Left colon (tissue), 2 donors: ENCODE measurements at places on chromosomes 5 and 9.
A peak's percentile ranks its signal among the peaks of the same experiment; 100 is the strongest.

- DNase-seq, result no peak
Measured at GRCh38 chr9:106620866-106621265, 242.1 kb upstream of the ZNF462 start.

- no peak for DNase-seq
Measured at GRCh38 chr5:6904860-6905259, 191.6 kb downstream of the TENT4A start.

DNA sequence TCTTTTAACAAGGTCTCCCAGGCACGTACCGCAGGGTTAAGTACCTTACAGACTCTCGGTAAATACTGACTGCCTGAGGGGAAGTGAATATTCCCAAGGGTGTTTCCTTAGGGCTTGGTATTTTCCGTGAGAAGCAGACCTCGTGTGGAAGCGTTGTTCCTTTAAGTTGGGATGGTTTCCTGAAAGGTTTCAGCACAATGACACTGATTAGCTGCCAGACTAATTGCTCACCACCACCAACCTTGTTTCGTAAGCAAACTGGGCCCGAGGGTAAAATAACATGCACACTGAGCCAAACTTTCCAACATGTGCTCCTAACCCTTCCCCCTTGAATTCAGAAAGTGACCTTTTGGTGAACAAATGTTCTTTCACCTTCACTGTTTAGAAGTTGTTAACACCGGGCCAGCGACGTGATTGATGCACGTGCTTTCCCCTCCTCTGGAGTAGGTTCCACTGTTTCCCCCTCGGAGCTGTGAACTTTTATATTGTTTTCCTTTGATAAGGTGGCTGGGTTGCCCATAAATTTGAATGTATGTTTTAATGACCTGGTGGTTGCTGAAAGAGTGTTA, 128.1 kb upstream of the RPS23 start:
- no peak for DNase-seq

DNA sequence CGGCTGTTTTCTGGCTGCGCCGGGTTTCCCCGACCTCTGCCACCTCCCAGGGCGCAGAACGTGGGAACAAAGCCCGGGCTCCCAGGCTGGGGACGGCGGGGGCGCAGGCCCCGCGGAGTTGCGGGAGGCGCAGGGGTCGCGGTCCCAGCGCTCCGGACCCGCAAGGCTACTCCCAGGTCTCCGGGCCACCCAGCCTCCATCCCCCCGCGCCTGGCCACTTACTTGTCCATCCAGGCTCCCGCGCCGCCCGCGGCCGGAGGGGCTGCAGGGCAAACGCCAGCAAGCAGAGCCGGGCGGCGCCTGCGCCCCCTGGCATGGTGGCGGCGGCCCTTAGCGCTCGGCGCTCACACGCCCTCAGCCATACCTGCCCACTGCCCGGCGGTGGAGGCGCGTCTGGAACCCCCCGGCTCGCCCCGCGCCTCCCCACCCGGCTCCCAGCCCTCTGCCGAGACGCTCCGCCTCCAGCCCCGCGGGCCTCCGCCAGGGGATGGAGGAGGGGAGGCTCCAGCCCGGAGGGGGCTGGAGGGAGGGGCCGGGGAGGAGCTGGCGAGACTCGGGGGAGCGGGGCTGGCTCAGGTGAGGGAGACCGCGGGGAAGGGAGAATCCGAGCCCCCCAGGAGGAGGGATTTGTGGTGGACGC, at the start of gene ADAM19:
ADAM19 (minus strand) TSS at position 395 of the 640 bp plus-strand sequence; CDS start at position 316, 79 bp downstream.
- peak; percentile 49 for DNase-seq

- no peak for DNase-seq
Measured at GRCh38 chr9:89178830-89179539, 367 bp upstream of the SHC3 start.

GRCh38 chr9:128136816-128137793, 9.6 kb upstream of the PTGES2 start:
- no peak for DNase-seq

DNA sequence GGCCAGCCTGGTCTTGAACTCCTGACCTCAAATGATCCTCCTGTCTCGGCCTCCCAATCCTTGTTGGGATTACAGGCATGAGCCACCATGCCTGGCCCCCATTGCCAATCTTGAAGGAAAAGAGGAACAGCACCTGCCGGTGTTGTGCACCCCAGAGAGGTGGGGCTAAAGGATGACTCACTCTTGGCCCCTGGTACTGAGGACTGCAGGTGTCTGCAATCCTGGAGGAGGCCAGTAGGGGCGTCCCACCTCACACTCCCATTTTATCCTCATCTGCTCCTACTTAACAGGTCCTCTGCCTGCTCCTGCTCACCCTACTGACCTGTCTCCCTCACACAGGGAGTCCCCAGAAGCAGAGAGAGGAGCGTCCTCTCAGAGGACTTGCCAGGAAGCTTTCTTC, 390.4 kb downstream of the ARHGEF28 start:
- no peak for DNase-seq

DNA sequence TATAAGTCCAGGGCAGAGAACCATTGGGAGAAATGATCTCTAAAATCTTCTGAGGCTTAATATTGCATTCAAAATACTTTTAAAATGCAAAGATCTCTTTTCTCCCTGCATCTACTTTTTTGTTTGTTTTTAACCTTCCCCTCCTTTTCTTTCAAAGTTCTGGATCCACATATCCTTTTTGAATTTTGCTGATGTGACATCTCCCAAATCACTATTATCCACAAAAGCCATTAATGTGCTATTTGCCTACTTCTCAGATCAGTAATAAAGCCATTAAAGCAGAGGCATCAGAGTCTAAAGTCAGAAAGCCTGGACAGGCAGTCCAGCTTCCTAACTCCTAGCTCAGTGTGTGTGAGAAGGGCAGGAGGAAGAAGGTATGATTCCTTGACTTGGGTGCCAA, 114.2 kb downstream of the EBF1 start:
- no peak for DNase-seq

- DNase-seq, result no peak
Measured at GRCh38 chr5:91245871-91246270, 137.2 kb downstream of the ARRDC3 start.

GRCh38 chr9:113519426-113520108, 56.0 kb downstream of the RGS3 start:
- peak; percentile 8 for DNase-seq

GRCh38 chr5:74272024-74272775, 368.3 kb downstream of the ENC1 start:
- no peak for DNase-seq

DNA sequence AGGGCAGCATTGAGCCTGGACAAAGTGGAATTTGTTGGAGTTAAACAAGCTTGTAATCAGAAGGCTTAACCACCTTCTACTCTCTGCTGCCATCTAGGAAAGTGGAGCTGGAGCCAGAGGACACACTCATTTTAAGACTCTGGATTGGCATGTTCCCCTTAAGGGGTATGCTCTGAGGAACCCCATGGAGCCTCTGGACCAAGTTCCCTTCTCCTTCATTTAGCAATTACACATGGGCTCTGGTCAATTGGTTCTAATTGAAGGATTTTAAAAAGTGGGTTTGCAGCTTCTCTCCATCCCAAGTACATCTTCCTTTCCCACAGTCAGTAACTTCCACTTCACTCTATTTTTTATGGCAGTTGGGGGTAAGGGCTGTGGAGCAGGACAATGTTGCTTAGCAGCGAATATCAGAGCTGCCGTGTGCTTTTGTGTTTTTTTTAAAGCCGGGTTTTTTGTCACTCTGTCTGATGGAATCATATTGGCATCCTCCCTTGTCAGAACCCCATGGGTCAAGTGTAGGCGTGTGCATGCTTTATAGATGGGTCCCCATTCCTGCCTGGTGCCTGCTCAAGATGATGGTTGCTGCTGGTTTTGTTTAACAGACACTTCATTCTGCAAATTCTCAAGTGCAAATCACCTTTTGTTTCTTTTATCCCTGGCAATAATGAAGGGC, 330.7 kb upstream of the ADAMTSL1 start:
- no peak for DNase-seq

- DNase-seq, result no peak
Measured at GRCh38 chr5:72351376-72351775, 31.2 kb downstream of the PTCD2 start.

GRCh38 chr5:33583332-33583731, 142.6 kb downstream of the TARS1 start:
- no peak for DNase-seq

GRCh38 chr5:51398875-51399642, 15.8 kb downstream of the ISL1 start:
- no peak for DNase-seq

DNA sequence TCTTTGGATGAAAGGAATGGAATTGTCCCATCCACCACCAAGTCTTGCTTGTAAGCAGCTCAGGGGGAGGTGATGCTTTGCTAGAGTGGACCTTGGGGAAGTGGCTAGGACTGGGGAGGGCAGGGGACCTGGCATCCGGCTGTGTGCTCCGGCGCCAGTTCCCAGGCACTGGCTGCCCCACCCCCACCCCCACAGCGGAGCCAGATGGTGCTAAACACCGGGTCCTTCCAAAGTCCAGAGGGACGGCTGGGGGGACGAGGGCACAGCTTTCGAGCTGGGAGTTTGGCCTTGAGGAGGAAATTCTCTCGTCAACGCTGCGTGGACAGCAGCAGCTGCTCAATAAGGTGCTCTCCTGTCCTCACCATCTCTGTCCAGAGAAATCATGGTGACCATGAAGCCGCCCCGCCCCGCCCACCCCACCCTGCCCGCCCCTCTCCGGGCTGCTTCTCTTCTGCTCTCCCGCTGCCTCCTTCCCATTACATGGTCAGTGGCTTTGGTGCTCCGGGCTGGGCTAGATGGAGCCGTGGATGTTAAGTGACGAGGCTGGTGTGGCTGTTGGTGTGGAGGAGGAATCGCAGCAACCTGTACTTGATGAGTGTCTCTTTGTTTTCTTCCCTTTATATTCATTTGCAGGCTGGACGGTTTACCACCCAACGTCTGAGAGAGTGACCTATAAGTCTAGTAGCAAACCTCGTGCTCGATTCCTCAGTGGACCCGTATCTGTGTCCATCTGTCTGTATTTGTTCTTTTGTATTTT, 115.7 kb downstream of the WNK2 start:
- peak; percentile 60 for DNase-seq

DNA sequence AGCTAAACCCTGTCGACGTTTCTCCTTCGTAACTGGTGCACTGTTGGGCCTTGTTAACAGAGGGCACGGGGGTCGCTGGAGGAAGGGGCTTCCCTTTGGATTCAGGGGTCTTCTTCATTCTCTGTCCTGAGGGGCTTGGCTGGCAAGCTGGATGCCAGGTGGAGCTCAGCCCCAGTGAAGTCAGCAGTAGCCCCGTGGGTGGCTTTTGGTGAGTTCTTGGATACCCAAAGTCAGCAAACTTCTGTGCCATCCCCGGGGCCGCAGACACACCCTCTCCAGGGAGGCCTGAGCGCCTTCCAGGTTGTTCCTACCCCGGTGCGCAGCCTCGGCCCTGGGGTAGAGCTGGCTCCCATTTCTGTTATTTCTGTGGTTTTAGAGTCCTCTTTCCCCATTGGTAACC, 12.3 kb upstream of the OBP2A start:
- no peak for DNase-seq

GRCh38 chr9:92807757-92808725, 43.4 kb upstream of the BICD2 start:
- DNase-seq, result no peak
